Stromal cell of bone marrow (primary cell): ENCODE measurements at places on chromosomes 5 and 9.

DNA sequence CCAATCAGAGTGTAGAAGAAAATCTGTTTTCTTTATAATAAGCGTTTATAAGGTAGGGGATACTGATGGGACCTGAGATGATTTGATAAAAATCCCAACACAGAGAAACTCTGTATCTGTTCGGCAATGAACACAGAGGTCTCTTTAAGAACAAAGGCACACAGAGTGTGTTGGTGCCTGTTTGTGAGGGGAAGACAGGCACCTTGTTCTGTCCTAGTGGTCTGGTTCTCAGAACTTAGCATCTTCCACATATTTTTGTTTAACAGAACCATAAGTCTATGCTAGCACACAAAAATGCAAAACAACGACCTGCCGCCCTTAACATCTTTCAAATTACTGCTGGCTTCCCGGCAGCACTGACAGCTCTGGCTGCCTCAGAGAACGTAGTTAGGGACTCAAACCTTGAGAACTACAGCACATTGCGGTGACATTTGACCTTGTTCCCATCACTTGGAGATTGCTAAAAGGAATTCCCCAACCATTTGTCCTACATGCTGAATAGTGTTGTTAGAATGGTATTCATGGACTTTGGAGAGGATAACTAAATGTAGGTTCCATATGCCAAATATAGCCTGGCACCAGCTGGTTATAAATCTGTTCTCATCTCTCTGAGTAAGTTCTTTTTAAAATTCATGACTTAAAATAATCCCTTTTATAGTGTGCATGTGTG, 871.7 kb upstream of the TYRP1 start:
- DNase-seq: no peak

DNA sequence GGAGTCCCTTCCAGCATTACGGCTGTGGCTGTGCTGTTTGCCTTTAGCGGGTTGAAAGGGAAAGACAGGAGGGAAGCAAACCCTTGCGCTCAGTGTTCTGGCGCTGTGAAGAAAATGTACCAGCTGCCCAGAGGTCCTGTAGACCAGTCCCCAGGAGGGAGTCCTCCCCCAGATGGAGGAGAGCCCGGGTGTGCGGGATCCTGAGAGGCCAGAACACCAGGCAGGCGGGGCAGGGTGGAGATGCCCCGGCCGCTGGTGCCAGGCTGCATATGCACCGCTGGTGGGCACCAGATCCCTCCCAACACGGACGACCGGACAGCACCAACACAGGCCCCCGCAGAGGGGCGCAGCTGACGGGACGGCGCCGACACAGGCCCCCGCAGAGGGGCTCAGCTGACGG, 37.2 kb upstream of the SLC9A3 start:
- DNase-seq: no peak

DNA sequence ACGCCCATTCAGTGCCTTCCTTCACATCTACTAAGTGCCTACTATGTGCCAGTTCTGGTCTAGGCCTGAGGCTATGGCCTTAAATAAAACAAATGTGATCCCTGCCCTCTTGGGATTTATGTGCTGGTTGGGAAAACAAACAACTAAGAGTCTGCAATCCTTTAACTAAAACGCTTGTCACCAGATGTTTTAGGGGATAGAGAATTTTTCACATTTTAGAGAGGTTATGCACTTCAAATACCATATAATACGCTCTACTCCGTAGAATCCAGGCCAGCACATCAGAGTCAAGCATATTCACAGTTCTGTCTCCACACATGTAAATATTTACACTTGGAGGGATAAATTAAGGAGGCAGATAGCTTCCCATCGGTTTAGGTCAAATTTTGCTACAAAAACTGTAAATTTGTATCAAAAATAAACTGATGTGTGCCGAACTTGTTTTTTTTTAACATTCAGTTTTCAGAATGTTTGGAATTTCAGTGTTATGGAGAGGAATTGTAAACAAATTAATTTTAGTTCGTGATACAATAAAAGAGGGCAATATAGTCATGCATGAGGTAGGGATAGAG, 22.0 kb upstream of the ADRA1B start:
- no peak for DNase-seq

DNA sequence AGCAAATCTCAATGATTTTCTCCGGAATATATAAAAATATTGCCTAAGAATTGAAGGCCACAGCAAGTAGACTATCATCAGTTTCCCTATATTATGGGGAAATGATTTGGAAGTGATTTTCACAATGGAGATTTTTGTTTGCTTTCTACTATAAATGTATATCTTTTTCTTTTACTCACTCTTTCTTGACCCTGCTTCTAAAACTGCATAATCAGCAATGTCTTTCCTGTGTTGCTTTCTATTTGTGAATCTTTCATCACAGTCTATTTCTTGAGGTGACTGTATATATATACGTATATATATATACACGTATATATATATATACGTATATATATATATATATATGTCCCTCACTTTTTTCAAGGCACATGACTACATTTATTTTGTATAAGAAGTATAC, 622.6 kb downstream of the DTWD2 start:
- DNase-seq: no peak

DNA sequence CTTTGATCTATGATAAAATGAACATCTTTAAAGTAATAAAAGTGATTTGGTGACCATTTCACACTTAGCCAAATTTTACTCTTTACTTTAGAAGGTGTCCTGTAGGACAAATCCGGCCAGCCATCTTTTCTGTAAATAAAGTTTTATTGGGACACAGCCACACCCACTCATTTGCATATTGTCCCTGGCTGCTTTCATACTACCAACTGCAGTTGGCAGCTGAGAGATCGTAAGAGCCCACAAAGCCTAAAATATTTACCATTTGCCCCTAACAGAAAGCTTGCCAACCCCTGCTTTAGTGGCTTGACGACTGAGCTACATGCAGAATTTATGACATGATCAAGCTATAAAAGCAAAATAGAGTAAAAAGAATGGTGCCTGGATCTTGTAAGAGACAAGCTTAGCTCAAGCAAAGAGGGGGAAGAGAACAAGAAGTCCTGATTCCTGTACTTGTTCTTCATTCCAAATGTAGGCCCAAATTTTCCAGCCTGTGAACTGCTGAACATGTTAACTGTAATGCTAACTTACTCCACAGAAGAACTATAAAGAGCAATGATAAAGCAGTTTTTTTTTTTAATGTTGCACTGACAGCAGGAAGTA, 7.4 kb upstream of the FBXO10 start:
- DNase-seq: no peak

- DNase-seq: no peak
These were observed 12.1 kb downstream of the MAN2A1 start for GRCh38 chr5:109701792-109702191.

GRCh38 chr9:98488571-98489312, 220.0 kb downstream of the GABBR2 start:
- DNase-seq: peak; percentile 82

DNA sequence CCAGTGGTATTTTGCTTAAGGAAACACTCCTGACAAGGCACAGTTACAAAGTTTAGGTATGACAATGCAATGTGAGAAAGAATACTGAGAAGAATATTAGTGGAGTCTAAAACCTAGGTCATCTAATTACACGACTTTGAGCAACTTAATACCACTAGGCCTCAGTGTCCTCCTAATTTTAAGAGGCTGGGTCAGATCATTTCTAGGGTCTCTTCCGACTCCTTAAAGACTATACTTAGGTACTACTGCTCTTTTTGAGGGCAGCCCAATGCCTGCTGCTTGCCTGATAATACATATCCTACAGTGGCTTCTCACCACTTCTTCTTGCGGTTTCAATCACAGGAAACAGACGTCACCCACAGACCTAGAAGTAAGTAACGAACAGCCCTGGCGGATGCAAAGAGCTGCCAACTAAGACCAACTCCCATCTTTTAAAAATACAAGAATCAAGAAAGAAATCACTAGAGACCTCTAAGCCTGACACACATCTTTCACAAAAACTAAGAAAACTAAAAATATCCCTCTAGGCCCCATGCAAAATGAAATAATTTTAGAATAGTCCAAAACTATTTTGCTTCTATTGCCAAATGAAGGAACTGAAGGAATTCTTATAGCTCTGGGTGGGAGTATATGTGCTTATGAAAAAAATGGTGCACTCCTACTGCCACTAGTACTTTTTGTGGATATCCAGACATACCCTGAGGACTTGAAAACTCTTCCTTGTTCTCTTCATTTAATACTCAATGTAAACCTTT, 13.1 kb downstream of the DIAPH1 start:
- DNase-seq: peak; percentile 84

- DNase-seq: no peak
These were observed 371.5 kb upstream of the PRR16 start for GRCh38 chr5:120092649-120093048.

DNA sequence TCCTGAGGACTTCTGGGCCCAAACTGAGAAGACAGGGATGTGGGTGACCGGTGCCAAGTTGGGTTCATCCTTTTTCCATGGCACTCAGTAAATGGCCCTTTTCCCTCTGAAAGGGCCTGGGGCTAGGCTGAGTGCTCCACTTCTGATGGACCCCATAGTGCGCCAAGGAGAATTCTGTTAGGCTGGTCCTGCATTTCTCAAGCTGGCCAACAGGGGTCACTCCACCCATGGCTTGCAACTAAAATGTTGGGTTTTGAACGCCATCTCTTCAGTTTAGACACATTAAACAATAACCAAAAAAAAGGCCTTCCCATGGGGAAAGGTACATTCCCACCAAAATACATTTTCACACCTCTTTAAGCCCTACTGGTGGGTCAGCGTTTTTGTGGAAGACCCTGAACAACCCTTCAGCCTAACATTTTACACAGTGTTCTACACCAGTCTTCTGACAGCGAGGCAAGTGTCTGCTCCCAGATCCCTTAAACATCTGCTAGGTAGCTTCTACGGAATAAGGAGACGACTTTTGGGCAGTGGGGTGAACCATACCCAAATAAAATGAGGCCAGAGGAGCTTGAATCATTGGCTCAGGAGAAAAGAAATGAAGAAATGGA, 27.3 kb downstream of the CNTFR start:
- no peak for DNase-seq

DNA sequence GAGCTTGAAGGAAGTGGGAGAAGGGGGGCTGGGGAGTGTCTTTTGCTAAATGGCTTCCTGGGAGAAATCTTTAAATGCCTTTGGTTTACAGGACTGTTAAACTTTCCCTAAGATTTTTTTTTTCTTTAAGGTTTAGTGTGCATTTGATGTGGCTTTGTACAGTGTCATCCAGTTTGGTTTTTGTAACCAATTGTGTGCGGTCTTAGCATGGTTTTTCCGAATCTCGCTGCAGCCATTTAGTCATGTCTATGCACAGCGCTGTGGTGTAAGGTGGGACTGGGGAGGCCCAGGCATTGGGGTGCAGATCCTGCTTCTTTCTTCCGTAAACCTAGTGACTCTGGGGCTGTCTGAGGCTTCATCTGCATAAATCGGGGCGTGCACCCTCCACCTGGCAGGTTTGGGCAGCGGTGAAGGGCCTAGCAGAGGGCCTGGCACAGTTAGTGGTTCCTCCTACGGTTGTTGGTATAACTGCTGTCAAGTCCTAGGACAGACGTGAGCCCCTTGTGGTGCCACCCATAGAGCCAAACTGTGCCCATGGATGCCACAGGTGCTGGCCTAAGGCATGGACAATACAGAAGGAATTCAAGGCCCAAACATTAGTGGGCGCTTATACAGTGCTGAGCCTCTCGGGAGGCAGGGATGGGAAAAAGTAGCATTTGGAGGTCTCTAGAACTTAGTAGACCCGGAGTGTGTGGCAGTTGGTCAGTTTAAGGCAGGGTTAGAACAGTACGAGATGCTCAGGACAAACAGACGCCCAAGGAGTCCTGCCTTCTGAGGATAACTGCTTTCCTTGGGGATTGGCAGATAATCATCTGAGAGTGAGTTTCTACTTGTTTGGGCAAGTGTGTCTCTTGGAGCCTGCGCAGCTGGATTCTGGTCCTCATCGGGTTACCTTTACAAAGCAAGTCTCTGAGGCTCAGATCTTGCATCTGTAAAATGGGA, 1.5 kb downstream of the PRRC2B start:
- no peak for DNase-seq

DNA sequence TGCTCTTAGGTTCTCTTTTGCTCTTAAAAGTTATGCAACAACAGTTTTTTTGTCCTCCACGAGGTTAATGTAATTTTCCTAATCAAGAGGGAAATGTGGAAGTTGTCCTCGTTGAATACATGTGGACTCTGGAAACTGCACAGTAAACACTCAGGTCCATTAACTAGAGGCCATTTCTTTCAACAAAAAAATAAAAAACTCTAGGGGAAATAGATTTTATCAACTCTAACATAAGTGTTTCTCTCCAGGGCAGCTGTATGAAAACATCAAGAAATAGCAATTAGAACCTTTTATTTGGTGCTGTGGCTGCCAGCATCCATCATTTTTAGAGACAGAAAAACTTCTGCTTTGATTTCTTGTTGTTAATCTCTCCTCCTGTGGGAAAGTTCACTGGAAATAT, 288.6 kb downstream of the ICE1 start:
- no peak for DNase-seq

GRCh38 chr9:91077624-91078368, 276.2 kb downstream of the SYK start:
- DNase-seq: no peak

GRCh38 chr5:97142521-97143254, at the start of gene LIX1:
Gene LIX1, minus strand, starts transcription at chr5:97142611. Its CDS starts 35 bp downstream, at chr5:97142576.
- no peak for DNase-seq

DNA sequence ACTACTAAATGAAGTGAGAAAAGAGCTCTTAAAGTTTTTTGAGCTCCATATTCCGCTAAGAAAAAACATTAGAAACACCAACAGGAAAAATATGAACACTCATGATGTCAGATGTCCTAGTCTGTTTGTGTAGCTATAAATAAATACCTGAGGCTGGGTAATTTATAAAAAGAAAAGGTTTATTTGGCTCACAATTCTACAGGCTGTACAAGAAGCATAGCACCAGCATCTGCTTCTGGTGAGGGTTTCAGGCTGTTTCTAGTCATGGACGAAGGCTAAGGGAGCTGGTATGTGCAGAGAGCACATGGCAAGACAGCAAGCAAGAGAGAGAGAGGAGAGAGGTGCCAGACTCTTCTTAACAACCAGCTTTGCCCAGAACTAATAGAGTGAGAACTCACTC, 186.2 kb downstream of the PLK2 start:
- DNase-seq: no peak

- DNase-seq: no peak
These were observed 63.2 kb downstream of the PCA3 start for GRCh38 chr9:76827296-76828080.

- no peak for DNase-seq
These were observed 159.2 kb upstream of the ALDH1B1 start for GRCh38 chr9:38233343-38233742.

GRCh38 chr5:134920848-134921575, 16.1 kb downstream of the PCBD2 start:
- DNase-seq: no peak

DNA sequence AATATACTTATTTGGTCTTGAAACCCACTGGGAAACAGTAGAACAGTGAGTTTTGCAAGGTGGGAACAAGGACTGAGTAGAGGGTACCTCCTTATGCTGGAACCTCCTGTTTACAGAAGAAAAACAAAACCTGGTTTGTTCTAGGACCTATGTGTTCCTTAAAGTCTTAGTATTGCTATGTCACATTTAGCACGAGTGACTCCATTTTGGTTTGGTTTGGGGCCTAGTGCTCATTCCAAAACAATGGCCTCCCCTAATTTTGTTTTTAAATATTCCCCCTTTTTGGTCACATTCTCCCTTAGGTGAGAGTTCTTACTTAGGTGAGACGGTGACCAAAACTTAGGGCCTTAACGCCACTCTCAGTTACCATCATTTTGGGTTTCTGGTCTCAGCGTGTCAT, 6.2 kb upstream of the NANS start:
- no peak for DNase-seq
